Fibroblast of lung (primary cell): ENCODE measurements at places on chromosomes 1 and 21. TPM values are rescaled to one million over a fixed set of nuclear protein-coding genes. Genes with fewer than 3 reads are reported as not detected.

AK4 gene
- 6.3 and 13.9 TPM in 2 replicates for total RNA-seq

SMG7 gene
- total RNA-seq: 16.2 and 23.1 TPM in 2 replicates

SLC25A34 gene
- total RNA-seq: 0.77 and 0.83 TPM in 2 replicates

MARK1 gene
- 0.99 and 2.1 TPM in 2 replicates for total RNA-seq

PLEKHA6 gene
- 1.5 and 3.8 TPM in 2 replicates for total RNA-seq

GIPC2 gene
- total RNA-seq: 0.50 and 0.77 TPM in 2 replicates

TSTD1 gene
- 0.66 and 0.77 TPM in 2 replicates for total RNA-seq

FMO1 gene
- total RNA-seq: 0.77 TPM in 1 of 2 replicates, not detected in the other

AQP10 gene
- total RNA-seq: not detected in 2 replicates

SERTAD4 gene
- under 0.01 and 0.17 TPM in 2 replicates for total RNA-seq

DNA sequence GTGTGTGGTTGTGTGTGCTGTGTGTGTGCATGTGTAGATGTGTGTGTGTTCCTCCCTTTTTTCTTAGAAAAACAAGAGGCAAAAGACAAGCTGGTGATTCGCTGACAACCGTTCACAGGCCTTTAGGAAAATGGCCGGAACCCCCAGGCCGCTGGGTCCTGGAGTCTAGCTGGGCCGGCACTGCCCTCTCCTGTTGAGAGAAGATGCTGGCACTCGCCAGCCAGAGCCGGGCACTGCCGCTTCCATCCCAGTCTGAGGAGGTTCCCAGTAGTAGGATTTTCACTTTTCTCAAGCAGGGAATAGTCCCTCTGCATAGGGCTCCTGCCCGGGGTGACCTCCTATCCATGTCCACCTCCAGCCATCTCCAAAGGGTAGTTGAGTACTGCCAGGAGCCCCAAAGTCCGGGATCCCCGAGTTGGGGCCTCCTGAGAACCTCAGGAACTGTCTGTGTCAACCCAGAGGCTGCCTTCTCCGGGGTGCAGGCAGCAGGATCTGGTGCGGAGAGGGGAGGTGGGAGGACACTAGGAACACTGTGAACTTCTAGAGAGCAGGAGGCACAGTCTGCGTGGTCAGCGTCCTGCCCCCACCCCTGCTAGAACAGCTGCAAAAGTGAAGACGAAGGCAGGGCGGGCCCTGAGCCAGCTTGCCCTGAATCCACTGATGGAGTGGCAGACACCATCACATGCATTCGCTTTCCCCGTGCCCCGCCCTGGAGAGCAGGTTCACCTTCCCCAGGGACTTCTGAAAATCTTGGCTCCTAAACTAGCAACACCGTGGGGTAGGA lies 44.1 kb upstream of the ARHGEF16 start:
- DNase-seq: peak; percentile 34

DNA sequence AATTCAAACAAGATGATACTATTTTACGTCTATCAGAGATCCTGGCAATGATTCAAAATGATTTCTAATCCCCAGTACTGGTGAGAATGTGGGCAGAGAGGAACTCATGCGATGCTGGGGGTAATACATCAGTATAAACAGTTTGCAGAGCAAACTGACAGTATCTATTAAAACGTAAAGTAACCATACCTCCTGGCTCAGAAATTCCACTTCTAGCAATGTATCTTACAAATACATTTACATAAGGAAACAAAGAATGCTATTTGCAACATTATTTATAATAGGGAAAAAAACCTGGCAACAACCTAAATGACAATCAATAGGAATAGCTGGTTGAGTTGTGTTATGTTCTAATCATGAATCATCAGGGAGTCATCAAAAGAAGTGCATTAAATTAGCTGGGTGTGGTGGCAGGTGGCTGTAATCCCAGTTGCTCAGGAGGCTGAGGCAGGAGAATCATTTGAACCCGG lies 15.9 kb downstream of the RCAN1 start:
- DNase-seq: peak; percentile 51

DNA sequence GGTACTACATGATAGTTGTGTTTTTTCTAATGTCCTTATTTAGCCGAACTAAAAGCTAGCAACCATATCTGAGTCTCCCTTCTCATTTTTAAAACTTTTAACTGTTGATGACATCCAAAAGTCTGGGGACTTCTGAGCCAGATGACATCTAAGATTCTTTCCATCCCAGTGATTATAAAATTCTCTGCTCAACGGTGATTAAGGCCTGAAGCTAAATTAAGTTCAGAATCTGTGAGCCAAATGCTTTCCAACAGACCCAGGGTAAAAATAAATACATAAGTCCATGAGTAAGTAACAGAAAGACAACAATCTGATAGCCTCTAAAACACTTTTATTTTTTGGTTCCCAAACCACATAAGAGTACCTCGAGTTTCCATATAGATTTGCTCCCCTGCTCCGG lies 13.1 kb upstream of the PTP4A2 start:
- DNase-seq: no peak

DNA sequence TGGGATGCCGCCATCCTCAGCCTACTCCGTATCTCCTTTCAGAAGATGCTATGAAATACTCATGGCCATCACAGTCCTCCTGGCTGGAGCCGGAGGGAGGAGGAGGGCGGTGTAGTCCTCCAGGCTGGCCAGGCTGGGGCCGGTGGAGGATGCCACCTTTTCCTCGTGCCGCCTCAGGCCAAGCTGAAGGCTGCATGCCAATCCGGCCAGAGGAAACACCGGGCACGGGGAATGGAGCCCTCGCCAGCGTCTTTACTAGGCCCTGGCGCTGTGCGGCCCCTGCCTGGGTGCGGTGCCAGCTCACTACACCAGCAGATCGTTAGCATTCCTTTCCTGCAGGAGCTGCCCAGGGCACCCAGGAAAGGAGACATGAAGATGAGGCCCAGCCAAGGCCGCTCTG lies 70.1 kb downstream of the CASZ1 start:
- no peak for DNase-seq

DNA sequence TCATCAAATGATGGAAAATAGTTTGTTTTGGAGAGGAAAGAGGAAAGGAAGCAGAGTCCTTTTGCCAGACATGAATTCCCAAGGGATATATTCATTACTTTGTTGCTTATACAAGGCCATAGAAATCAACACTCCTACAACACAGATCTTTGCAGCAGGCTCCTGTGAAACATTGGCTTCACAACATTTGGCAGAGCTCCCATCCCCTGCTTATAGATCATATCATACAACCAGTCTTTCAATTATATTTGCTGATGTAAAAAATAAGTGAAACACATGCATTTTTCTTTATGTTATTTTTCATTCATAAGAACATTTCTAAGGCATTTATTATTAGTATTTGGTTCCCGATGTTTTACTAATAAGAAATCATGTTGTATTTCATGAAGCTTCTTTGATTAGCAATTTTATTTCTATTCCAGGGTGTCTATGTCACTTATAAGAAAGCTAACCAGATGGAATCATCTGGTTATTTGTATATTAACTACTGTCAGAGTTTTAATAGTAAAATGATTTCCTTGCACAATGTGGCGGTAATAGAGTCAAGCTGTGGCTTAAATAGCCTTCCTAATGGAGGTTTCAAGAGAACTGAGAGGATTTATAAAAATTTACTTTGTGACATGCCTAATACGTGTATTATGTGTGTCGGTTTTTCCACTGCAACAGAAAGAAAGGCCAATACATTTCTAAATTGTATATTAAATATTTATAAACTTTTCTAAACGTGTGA lies 470.3 kb upstream of the NCAM2 start:
- no peak for DNase-seq

- DNase-seq: peak; percentile 90
Observed at GRCh38 chr1:156104065-156104810, 10.3 kb upstream of the LMNA start.

- DNase-seq: no peak
Observed at GRCh38 chr1:156754219-156754618, 2.7 kb upstream of the HDGF start.

DNA sequence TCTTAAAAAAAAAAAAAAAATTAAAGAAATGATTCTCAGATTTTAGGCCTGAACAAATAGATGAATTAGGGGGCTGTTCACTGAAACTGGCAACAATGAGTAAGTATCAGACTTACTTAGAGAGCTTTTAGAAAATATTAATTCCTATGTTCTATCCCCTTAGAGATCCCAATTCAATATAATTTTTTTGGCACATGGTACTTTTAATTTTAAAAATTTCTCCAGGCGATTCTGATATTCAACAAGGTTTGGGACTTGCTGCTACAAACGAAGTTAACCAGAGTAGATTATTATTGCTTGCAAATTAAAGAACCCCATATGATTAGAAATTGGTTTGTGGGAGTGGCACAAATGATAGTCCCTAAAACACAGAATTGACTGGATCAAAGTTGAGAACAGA lies 11.4 kb downstream of the SCMH1 start:
- no peak for DNase-seq

DNA sequence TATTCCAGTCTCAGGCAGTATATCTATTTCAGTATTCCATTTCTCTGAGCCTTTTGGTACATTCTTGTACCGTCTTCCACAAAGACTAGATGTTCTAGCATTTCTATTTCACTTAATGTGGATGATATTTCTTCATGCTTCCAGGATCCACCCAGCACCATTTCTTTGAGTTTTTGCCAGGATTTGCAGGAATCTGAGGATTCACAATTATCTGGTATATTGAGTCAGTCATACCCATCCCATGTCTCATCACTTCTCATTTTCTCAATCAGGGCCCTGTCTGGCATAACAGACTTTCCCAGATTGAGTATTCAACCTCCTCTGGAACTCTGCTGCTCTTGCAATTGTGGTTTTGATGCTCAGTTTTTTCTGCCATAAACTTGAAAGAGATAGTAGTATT lies 20.9 kb upstream of the COL11A1 start:
- DNase-seq: peak; percentile 40

- peak; percentile 42 for DNase-seq
Observed at GRCh38 chr1:230632273-230632873, 9.9 kb upstream of the COG2 start.

- DNase-seq: peak; percentile 36
Observed at GRCh38 chr21:41250519-41250918, 66.1 kb upstream of the FAM3B start.

DNA sequence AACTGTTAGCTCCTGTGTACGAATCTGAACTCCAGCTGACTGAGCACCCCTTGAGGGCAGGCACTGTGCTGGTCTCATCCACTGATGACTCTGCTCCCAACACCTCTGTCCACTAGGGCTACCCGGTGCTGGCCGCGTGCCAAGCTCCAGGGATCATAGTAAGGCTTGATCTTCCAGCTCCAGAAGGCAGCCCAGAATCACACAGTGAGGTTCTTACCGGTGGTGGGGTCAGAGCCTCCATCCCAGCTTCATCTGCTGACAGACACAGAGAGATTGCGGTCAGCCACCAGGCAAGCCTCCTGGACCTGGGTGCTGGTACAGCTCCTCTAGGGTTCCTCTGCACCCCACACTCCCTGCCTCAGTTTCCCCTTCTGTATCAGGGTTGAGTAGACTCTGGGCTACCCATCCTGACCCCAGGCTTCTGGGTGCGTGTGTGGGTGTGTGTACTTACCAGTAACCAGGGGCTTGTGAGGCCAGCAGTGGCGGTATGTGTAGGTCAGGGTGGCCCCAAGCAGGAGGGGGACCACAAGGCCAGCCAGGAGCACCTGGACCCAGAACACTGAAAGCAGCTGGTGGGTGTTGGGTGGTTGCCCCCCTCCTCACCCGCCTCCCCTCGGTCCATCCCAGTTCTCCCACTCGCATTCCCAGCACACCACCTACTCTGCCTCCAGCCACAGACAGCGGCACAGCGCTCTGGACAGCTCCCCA lies 3.4 kb downstream of the TNFRSF25 start:
- no peak for DNase-seq

GRCh38 chr1:153190373-153190772 lies 12.9 kb upstream of the LELP1 start:
- no peak for DNase-seq

DNA sequence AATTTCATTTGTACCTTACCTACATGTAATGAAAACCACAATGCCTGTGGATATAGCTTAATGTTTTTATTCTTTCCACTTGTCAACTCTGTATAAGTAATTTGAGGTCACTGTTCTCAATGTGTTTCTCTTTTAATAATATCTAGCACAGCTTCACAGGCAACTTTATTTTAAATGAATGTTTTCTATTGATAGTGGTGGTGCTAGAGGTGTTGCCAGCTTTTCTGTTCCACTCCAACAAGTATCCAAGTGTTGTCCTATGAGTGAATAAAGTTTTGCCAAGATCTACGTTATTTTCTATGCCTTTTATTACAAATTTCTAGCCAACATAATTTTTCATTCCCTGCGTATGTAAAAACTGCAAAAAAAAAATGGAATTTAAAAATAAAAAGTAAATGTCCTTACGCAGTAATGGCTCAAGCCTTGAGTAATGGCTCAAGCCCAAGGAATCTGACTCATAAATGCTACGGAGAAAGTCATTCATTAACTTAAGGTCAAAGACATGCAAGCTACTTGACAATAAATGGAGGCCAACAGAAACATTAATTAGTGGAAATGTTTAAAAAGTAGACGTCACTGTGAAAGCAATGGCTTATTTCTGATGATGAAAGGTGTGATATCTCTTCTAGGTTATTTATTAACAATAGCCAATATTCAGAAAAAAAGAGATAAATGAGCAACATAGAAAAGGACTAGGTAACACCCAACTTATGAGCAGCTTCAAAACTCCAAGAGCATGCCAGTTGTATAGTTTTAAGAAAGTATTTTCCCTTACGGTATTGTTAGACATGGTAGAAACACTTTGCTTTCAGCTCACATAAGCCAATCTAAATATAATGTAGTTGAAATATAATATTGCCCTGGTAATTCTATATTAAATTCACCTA lies 71.4 kb downstream of the SLC44A5 start:
- DNase-seq: no peak

DNA sequence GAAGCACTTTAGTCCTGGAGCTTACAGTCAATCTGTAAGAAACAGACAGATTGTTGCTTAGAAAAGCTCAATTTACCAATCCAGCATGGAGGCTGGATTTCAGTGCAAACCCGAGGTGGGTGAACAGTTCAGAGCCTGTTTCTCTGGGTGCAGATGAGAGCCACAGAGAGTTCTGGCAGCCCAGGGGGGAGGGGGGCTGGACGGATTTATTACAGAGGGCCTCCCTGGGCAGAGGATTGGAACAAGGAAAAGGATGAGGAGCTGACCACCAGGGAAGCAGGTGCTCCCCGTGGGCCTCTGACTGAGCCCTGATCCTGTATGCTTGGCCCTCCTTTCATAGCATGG lies 38.0 kb upstream of the EPS8L3 start:
- no peak for DNase-seq

DNA sequence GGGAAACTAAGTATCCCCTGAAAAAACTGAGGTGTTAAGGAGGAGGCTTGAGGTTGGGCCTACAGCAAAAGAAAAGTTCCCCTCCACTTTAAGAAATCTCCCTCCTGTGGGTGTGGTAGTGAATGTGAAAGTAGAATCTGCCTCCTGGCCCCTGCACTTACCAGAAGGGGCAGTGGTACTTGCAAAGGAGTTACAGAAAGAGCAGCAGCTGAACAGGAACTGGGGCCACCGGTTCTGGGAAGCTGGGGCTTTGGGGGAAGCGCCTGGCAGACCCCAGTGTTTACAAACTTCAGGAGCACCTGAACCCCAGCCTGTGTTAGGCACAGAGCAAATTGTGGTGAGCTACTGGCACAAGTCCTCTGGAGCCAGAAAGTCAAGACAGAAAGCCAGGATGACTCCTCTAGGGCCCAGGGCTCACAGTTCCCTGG lies 250.2 kb upstream of the FGGY start:
- DNase-seq: peak; percentile 30
